ENCODE measurements at places on chromosomes 16 and 17.

GRCh38 chr16:78642621-78643285, 543.3 kb downstream of the WWOX start:
- DNase-seq = no peak

GRCh38 chr17:42950044-42950783, 14.0 kb downstream of the AARSD1 start:
- no peak for DNase-seq

DNA sequence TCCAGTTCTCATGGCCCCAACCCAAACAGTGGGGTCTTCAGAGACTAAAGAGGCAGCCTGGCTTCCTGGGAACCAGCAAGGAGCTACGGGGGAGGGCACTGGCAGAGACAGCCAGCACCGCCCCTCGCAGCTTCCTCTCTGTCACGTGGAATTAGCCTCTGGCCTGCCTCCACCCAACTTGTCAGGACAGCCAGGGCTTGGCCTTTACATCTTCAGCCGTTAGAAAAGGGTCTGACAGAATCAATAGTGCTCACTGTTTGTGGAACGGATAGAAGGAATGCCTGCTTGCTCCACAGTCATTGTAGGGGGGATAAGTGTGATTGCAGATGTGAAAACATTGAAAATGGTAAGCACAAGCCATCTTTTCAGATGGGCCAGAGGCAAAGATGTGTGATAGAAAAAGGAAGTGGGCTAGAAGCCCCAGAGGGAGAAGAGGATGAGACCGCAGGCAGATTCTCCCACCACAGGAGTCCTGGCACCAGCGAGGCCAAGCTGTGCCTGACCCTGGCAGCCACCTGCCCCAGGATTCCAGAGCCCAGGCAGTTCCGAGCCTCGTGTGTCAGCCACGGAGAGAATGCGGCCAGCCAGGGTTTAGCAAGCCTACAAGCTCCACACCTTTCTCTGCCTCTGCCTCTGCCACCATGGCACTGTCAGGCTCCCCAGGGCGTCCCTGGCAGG, 18.6 kb downstream of the GRIN2C start:
- DNase-seq = peak; percentile 13

- DNase-seq = peak; percentile 47
These were observed 24.0 kb downstream of the TRPV2 start for GRCh38 chr17:16439303-16439791.

- no peak for DNase-seq
These were observed 545.2 kb upstream of the CDH11 start for GRCh38 chr16:65667011-65667578.

DNA sequence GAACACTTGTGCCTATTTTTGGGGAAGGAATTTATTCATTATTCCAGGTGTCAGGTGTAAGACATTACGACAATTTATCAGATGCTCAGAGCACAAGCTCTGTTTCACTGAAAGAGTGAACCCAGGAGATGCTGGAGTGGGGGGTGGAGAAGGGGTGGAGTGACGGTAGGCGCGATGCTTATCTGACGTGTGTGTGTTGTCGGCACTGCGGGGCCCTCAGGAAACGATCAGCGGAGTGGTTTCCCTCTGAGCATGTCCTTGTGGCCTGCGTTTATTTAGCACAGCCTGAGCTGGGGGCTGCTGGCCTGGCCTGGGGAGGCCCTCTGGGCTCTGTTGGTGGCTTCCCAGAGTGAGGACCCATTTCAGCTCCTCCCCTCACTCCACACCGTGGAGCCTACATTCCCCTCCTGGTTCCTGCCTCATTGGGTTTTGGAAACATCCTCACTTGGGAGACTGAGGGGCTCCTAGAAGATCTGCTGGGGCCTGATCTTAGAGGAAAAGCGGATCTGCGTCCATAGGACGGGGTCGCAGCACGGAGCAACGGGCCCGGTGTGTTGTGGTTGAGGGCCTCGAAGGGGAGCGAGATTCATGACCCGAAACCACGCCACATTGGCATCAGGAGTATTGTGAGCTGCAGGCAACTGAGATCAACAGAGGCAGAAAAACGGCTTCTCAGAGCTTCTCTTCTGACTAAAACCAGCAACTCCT, 19.0 kb upstream of the GNG13 start:
- no peak for DNase-seq

DNA sequence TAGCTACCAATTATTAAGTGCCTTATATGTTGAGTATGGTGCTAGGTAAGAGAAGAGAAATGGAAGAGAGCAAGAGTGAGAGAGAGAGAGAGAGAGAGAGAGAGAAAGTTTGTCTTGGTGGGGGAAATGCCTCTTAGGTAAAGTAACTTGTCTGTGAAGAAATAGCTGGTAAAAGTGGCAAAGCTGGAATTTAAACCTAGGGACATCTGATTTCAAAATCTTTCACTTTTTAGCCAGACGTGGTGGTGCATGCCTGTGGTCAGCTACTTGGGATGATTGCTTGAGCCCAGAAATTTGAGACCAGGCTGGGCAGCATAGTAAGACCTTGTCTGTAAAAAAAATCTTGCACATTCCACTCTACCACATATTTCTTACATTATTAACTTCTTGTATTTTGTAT, 23.0 kb upstream of the CDR2 start:
- peak; percentile 95 for DNase-seq

GRCh38 chr17:35433075-35433894, 985 bp upstream of the SLFN12 start:
- DNase-seq = peak; percentile 98

- DNase-seq = no peak
These were observed 612.5 kb downstream of the KCNJ18 start for GRCh38 chr17:22304667-22305303.

GRCh38 chr16:89915303-89916232, 3.1 kb upstream of the MC1R start:
- no peak for DNase-seq

DNA sequence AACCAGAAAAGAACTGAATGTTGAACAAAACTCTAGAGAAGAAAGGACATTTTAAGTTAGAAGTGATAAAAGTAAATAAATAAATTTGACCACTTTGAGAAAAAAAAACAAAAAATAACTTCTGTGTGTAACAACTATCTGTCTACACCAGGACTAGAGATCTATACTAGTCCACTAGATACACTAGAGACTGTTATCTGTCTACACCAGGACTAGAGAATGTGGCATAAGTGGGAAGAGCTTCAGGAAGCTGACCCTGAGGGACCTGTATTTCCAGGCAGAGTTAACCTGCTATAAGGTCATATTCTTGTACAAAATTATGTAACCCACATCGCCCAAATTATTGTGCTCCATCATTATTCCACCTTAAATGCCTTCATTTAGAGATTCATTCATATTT, 160.8 kb downstream of the SKAP1 start:
- no peak for DNase-seq

DNA sequence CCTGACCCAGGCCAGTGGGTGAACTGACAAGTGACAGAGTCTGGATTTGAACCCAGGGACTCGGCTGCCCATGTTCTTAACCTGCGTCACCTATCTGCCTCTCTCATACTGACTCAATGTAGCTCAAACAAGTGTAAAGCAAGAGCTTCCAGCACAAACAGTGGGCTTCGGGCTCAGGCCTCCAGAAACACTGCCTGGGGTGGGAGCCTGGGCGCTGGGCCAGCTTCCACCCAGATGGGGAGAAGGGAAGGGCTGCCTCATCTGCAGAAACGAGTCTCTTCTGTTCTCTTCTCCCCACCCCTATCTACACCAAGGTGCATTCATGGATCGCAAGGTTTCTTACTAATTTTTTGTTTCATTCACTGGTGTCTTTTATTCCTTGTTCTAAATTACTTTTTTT, 1.3 kb downstream of the CDRT4 start:
- no peak for DNase-seq

GRCh38 chr16:13245713-13246377, 344.4 kb downstream of the SHISA9 start:
- DNase-seq = no peak

GRCh38 chr16:58459344-58460218, 40.4 kb upstream of the NDRG4 start:
- peak; percentile 64 for DNase-seq

- no peak for DNase-seq
These were observed 466 bp downstream of the NEUROD2 start for GRCh38 chr17:39607057-39607850.

DNA sequence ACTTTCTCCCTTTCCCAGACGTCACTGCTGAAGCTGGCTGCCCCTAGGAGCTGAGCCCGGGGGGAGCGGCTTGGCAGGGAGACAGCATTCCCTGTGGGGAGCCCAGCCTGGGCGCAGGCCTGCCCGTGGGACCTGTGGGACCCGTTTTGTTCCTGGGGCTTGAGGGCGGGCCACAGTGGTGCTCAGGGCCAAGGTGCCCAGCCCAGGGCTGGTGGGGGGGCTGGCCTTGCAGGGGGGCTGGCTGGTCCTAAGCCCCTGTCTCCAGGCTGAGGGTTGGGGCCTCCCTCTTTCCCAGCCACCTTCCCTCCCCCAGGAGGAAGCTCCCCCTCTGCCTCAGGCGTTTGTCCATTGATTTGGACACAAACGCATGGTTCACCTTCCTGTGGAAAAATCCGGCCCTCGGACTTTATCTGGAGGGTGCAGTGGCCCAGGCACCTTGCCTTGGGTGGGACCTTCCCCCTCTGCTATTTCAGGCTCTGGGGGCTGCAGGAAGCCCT, 4.4 kb downstream of the NHERF2 start:
- no peak for DNase-seq

DNA sequence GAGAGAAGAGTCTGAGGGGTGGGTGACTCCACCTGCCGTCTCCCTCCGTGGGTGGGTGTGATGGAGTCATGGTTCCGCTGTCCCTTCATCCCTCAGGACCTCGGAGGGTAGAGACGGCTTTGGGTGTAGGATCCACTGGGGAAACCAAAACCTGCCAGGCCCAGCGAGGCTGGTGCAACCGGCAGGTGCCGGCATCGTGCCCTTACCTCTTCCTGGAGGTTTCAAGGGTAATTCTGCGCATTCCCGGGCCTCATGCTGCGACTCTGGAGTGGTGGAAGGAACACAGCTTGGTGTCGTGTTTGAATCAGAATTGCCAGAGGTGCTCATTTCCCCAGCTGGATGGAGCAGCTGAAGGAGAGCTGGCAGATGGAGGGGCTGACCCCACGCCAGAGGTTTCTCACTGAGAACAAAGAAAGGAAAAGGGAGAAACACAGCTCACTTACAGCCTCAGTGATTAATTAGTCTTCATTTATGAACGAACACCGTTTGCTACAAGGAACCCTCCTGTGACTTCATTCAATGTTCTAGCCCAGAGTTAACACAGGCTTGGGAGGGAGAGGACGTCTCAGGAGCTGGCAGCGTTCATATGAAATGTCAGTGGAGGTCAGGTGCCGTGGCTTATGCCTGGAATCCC, 16.3 kb upstream of the ATP2A3 start:
- no peak for DNase-seq

GRCh38 chr17:45189009-45189408, 27.3 kb downstream of the HEXIM2 start:
- no peak for DNase-seq

GRCh38 chr17:1469231-1469852, 13.3 kb upstream of the CRK start:
- DNase-seq = no peak

- DNase-seq = peak; percentile 37
These were observed 216.3 kb downstream of the SPECC1 start for GRCh38 chr17:20225162-20226115.

DNA sequence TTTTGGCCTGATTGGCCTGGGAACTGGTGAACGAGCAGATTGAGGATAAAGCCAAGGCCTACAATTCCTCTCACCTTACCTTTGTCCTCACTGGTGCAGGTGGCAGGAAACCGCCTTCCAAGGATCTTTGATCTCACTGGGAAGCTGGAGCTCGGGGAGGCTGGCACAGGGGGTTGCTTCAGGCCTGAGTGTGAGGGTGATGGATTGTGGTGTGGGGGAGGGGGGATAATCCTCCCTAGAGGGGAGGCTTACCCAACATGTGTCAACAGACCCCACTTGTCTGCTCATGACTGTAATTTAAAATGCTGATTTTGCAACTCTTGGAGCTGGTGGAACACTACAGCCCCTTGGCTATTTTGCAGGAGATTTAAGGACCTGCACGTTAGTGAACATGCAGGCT, 4.5 kb upstream of the RMI2 start:
- DNase-seq = no peak

GRCh38 chr17:20989481-20989880, 53.3 kb downstream of the USP22 start:
- no peak for DNase-seq

GRCh38 chr16:85825326-85825725, 25.8 kb downstream of the COX4I1 start:
- no peak for DNase-seq
